HAP-1 (cell line): ENCODE measurements at places on chromosomes 6 and 20.

DNA sequence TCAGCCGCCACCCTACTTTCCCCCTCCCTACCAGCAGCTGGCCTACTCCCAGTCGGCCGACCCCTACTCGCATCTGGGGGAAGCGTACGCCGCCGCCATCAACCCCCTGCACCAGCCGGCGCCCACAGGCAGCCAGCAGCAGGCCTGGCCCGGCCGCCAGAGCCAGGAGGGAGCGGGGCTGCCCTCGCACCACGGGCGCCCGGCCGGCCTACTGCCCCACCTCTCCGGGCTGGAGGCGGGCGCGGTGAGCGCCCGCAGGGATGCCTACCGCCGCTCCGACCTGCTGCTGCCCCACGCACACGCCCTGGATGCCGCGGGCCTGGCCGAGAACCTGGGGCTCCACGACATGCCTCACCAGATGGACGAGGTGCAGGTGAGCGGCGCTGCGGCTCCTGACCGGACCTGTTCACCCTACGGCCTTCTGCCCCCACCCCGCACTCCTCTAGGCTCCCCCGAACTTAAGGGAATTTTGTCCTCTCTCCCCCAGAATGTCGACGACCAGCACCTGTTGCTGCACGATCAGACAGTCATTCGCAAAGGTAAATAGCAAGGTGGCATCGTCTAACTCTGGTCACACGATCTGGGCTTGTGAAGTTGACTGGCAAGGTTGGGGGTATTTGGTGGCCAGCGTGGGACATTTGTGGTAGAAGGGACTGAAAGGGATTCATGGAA lies 2.3 kb downstream of the TFAP2C start:
- DNase-seq, result peak; percentile 41

DNA sequence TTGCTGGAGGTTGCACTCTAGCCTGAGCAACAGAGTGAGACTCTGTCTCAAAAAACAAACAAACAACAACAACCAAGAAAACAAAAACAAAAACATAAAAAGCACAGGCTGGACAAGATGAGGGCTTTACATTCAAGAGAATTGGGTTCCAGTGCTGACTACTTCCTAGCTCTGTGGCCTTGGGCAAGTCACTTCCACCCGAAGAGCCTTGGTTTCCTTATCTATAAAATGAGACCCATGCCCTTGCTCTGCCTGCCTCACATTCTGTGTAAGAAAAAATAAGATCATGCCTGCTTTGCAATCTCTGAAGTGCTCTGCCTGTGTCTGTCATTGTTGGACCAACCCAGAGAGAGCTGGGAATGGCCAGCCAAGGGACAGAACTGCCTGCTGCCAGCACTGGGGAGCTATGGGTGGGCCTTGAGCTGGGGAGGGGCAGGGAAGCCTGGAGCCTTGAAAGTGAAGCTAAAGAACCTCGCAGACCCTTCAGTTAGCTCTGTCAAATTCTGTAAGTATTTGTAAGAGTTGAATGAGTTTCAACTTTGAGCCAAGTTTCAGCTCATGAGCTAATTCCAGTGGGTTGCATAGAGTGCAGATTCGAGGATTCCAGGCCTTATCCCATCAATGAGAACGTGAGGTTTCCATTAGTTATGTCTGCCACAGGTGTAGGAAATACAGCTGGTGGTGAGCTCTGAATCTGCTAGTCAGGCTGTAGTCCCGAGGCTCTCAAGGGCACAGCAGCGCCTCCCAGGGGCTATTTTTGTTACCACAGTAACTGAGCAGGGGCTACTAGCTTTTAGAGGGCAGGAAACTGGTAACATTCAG lies 93.2 kb downstream of the DLGAP4 start:
- DNase-seq, result peak; percentile 40

DNA sequence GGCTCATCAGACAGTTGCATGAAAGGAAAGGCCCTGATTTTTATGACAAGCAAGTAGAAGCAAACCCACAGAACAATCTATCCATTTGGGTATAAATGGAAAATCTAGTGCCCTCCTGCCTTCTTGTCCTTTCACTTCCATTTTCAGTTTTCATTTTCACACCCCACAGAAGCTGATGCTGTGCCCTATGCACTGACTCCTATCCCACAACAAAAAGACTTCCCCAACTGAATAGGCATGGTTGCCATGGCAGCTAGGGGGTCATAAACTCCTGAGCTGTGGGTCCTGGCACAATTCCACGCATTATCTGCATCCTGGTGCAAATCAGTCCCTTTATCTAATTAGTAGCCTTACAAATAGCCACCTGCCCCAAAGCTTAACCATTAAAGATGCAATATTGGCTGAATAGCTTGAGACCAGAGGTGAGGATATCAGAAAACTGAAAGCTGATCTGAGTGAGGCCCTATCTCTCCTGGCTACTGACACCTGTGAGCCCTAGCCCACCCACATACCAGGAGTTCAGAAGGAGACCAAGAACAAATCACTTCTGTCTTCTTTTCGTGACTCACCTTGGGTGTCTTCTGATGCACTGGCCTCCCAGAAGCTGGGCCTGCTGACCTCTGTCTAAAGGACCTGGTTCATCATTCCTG lies 34.9 kb upstream of the HEY2 start:
- DNase-seq, result no peak

GRCh38 chr6:111377558-111378120 lies 105.4 kb downstream of the REV3L start:
- no peak for DNase-seq

DNA sequence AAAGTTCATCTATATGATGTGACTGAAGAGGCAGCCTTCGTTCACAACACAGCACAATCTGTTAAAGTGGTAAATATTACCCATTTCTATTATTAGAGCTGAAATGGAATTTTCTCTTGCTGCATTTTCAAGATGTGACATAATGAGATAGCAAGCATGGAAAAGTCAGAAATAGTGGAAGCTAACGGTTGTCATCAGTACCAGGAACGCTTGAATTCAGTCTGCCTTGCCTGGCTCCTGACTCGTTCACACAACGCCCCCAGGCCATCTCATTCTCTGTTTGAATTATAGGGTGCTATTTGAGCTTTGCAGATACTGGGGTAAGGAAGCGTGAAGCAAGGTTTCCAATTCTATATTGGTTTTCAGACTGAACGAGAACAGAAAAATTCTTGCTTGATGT lies 116.5 kb upstream of the MAP3K7 start:
- DNase-seq, result no peak

DNA sequence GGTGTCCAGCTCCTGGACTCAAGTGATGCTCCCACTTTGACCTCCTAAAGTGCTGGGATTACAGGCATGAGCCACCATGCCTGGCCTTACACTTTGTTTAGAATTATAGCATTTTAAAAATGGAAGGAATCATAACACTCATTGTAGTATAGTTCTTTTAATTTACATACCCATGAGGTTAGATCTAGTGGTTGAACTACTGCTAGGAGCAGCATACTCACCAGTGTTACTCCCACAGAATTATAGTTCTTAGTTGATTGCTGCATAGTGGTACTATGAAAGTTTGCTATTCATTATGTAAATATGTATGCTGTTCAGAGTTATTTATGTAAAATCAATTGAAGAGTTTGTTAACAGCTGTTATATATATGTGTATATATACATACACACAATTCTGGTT lies 85.4 kb downstream of the MYO6 start:
- DNase-seq, result no peak

DNA sequence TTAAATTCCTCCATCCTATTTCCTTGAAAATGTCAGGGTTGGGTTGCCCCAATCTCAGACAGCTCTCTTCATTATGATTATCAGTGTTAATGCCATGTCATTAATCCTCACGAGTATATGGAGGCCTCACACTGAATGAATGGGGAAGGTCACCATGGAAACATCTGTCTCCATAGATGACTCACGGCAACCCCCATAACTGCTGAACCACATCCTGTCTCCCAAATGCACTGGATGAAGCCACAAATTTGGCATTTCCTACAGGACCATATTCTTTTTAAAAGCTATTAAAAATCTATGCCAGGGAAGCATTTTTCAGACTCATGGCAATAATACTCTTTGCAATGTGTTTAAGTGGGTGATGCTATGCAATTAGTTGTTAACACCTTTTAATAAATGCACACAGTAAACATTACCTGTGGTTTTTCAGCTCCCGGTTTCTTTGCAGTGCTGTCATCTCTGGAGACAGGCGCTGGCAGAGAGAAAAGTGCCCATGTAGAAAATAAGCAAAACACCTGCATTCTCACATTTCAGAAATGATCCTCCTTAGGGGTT lies 80.1 kb upstream of the PTPRK start:
- peak; percentile 35 for DNase-seq

DNA sequence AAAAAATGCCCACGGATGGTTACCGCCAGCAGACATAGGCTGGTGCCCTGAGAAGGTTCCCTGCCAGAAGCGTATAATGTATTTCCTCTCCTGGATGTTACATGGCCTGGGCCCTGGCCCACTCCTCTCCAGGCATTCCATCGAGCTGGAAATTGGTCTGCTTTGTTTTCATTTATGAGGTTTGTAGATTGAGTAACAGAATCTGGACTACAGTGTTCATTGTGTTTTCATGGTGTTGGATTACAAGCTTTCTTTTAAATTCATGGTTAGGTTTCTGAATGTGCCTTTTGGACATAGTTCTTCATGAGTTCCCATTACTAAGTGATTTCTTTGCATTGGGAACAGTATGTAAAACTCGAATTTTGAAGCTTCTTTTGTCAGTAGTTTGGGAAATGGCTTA lies 6.4 kb downstream of the TIAM2 start:
- peak; percentile 70 for DNase-seq

- no peak for DNase-seq
Observed at GRCh38 chr6:24076011-24076410, 50.0 kb upstream of the NRSN1 start.

- no peak for DNase-seq
Observed at GRCh38 chr20:3698591-3699001, 13.8 kb downstream of the SIGLEC1 start.

DNA sequence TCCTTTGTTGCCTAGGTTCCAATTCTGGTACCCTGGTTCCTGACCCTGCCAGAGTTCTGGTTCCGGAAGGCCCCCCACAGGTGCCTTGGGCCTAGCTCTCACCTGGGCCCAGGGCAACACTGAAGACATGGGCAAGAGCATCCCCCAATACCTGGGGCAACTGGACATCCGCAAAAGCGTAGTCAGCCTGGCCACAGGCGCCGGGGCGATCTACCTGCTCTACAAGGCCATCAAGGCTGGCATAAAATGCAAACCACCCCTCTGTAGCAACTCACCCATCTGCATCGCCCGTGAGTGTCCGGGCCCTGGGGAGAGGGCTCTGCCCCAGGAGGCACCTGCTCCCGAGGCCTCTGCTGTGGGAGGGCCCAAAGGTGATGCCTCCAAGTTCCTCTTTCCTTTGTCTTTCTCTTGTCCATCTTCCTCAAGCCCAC lies at the start of gene ARMC12:
Gene ARMC12, plus strand, starts transcription at position 51 of the 431 bp plus-strand sequence. Its CDS starts 77 bp downstream, at position 128.
- no peak for DNase-seq
